ENCODE measurements at places on chromosomes 1 and 21.

DNA sequence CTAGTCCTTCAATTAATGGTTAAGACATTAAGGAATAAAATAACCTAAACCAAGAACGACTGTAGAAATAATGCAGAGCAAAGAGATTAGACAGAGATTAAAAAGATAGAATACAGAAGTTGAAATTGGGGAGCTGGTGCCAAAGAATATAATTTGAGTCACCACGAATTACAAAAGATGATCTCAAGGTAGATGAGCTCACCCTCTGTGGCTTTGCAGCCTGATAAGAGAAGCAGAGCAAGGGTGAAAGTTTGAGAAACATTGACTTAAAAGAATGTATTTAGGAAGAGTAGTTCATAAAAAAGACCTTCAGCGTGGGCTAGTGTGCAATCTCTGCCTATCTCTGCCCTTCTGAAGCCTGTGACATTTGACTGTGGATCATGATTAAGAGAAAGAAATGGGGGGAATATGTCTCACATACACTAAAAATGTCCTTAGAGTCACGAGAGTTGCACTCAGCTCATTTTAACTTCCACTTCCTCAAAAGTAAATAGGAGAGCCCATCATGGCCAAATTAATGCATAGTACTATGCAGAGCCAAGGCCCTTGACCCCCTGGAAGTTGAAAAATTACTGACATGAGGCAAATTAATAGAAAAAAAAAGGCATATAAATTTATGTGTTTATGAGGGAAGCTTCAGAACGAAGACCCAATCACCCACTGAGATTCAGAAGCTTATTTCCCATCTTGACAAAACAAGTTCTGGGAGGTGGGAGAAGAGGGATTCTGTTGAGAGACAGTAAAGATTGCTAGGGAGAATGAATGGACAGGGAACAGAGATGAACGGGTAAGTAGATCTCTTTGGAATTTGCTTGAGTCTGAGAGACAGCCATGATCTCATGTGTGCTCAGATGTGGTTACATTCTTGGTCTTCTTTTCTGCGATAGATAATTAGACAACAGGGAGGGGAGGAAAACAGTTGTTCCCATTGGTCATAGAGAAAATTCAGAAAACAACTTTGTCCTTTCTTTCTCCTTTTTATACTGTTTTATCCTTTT, 395.4 kb upstream of the LRRC7 start:
- no peak for DNase-seq

- no peak for DNase-seq
These were observed 20.3 kb downstream of the STK40 start for GRCh38 chr1:36365381-36365780.

DNA sequence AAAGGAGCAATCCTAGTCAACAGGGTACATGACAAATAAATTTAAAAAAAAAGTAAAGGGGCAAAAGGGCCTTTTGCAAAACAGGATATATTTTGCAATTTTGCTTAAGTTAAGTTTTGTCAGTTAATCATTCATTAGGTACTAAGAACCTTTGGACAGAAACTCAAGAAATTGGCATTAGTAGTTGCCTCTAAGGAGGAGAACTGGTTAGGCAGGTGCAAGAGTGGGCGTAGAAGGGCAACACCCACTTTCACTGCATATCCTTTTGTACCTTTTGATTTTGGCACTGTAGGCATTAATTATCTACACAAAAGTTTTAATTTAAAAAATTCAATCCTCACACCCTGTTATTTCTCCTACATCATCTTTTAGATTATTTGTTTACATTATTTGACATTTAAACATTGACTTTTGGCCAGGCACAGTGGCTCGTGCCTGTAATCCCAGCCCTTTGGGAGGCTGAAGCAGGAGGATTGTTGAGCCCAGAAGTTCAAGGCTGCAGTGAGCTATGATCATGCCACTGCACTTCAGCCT, 4.3 kb downstream of the DDAH1 start:
- DNase-seq, result no peak

GRCh38 chr1:93701629-93702028, 20.0 kb upstream of the BCAR3 start:
- DNase-seq, result no peak

- DNase-seq, result no peak
These were observed 27.7 kb downstream of the KNCN start for GRCh38 chr1:46523496-46524353.

GRCh38 chr1:115757856-115758255, 10.7 kb downstream of the CASQ2 start:
- no peak for DNase-seq

GRCh38 chr1:50637460-50637859, 214.2 kb upstream of the DMRTA2 start:
- no peak for DNase-seq

- no peak for DNase-seq
These were observed 49.5 kb upstream of the IFFO2 start for GRCh38 chr1:19006000-19006399.

- no peak for DNase-seq
These were observed 208 bp upstream of the MYBPH start for GRCh38 chr1:203175827-203176241.

DNA sequence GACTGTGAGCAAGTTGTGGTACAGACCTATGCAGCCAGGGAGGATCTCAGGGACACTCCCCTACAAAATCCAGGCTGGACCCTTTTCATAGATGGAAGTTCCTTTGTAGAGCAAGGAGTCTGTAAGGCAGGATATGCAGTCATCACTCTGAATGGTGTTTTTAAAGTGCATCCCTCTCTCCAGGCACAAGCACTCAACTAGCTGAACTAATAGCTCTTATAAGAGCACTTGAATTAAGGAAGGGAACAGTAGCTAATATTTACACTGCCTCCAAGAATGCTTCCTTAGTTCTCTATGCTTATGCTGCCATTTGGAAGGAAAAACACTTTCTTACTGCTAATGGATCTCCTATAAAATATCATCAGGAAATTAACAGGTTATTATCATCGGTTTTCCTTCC, 27.0 kb upstream of the SMYD3 start:
- DNase-seq, result no peak

DNA sequence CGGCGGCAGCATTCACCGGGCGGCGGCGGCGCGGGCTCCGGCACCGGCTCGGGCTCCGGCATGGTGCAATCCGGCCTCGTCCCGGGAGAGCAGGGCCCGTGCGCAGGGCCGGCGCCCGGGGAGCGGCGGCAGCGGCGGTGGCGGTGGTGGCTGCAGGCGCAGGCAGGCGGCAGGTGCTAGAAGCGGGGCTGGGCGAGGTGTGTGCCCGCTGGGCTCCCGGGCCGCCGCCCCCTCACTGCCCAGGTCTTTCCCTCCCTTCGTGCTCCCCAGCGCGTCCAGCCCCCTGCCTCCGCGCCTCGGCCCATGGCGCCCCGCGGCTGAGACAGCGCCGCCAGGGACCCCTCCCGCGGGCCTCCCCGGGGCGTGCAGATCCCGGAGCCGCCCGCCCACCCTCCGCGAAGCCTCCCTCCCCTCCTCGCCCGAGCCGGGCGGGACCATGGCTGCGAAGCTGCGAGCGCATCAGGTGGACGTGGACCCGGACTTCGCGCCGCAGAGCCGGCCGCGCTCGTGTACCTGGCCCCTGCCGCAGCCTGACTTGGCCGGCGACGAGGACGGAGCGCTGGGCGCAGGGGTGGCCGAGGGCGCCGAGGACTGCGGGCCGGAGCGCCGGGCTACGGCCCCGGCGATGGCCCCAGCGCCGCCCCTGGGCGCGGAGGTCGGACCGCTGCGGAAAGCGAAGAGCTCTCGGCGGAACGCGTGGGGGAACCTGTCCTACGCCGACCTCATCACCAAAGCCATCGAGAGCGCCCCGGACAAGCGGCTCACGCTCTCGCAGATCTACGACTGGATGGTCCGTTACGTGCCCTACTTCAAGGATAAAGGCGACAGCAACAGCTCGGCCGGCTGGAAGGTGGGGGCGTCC, 492 bp downstream of the FOXO6 start:
- DNase-seq, result no peak

- DNase-seq, result no peak
These were observed 18.6 kb downstream of the IFNGR2 start for GRCh38 chr21:33421713-33422393.

- no peak for DNase-seq
These were observed 159.2 kb downstream of the TRABD2B start for GRCh38 chr1:47837866-47838561.

DNA sequence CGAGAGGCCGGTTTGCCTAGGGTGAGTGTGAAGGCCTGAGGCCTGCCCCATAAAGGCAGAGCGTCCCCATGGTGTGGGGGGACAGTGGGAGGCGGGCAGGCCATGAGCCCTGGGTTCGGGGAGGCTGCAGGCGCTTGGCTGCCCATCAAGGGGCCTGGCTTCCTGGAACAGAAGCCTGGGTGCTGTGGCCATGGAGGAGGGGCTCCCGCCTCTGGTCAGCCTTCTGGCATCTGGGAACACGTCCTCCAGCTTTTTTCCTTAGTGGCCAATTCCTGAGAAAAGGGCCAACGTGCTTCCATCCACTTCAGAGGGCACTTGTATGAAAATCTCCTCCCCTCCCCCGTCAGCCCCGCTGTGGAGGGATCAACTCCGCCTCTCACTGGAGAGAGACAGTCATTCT, 58.7 kb downstream of the PRDM16 start:
- DNase-seq, result no peak

GRCh38 chr1:151540982-151541377, 871 bp downstream of the TUFT1 start:
- no peak for DNase-seq

DNA sequence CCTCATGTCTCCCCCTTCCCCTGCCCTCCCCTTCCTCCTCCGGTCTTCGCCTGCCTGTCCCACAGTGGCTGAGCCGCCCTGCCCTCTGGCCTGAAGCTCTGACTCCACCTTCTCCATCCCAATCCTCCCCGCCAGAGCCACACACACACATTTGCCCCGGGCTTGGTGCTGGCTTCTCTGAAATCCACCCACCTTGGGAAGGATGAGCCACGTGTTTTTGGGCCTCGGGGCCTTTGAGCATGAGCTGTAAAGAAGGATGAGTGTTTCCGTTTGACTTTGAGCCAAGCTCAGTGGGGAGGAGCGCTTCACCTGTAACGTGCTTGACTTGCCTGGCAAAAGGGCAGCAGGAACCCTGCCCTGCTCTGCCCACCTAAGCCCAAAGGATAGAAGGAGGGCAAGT, 295.1 kb downstream of the SIPA1L2 start:
- no peak for DNase-seq

DNA sequence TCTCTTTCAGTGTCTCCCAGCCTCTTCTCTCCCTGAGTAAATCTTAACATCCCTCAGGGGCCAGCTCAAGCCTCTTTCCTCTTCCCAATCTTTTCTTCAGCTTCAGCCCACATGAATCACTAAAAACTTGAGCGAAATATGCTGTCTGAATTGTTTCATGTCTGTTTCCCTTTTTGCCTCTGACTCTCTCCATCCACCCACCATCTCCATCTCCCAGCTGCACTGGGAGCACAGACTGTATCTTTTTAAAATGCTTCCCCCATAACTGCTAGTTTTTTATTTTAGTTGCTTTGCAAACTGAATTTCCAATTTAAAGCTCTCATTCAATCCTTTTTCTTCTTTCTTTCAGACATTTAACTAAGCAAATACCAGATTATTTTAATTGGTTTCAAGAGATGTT, 3.0 kb upstream of the AHCTF1 start:
- DNase-seq, result no peak

DNA sequence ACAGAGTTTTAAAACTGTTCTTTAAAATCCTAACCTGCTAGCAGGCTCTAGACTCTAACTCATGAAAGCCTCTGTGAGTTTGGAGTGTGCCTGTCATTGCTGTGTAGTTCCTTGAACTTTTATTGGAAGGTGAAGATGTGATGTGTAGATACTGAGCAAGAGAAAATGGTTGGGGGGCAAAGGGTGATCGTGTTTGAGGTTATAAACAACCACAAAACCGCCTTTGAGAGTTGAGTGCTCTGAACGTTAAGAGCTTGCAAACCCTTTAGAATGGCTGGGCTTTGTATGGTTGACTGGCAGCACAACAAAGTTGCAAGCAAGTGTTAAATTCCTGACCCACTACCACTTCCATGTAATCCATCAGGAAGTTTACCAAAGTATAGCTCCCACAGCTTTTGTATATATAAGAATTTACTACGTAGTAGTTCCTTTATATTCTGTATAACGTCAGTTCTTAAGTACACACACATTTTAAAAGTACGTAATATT, 19.6 kb downstream of the BACE2 start:
- DNase-seq, result no peak

DNA sequence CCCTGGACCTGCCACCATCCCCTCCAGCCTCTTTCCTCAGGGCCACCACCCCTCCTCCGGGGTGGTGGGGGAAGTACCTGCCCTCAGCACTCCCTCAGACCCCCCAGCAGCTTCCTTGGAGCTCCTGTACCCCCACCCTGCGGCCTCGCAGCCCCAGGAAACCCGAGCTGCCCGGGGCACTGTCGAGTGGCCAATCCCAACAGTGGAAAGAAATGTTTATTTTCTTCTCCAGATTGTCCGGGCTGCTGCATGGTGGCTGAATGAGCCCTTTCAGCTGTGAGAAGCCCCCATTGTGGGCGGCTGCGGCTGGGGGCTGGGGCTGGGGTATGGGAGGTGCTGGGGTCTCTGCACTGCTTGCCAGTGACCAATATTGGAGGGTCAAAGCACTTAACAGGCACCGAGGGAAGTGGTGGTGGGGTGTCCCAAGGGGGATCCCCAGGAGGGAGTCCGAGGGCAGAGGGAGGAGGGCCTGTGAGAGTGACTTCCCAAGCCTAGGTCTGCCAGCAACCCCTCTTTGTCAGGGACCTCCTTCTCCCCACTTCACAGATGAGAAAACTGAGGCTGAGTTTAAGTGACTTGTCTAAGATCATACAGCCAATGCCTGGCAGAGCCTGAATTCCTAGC, 25.2 kb downstream of the RUNX3 start:
- no peak for DNase-seq

All from stimulated activated CD4-positive, alpha-beta T cell treated with anti-CD3 and anti-CD28 coated beads, Interleukin-1b, Interleukin-23, amount 100 ng/mL, for 1 hour (primary cell).